IPS DF 6.9 (cell line): ENCODE measurements at places on chromosomes 16 and 17.

DNA sequence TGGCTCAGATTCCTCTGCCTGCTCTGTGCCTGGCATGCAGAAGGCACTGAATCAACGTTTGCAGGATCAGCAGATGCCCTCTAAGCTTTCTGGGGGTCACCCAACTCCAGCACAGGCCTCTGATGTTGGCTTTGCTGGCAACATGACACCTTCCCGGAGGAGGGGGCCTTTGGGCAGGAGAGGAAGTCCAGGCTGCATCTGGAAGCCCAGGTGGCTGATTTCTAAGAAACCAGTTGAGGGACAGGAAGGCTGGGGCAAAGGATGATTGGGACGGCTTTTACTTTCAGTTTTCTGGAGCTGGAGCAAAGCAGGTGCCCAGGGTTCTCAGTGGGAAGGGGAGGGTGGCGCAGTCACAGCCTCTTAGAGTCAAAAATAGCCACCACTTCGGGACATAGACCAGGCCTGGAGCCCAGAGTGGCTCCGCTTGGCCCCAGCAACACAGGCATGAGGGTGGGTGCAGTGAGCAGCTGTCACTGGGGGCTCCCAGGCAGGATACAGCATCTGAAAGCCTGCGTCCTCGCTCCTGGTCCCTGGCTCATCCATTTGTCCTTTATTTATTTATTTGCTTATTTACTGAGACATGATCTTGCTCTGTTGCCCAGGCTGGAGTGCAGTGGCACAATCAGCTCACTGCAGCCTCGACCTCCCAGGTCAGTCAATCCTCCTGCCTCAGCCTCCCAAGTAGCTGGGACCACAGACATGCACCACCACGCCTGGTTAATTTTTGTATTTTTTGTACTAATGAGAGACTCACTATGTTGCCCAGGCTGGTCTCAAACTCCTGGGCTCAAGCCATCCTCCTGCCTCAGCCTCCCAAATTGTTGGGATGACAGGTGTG is 15.1 kb downstream of the SOCS1 start:
- DNase-seq: no peak

DNA sequence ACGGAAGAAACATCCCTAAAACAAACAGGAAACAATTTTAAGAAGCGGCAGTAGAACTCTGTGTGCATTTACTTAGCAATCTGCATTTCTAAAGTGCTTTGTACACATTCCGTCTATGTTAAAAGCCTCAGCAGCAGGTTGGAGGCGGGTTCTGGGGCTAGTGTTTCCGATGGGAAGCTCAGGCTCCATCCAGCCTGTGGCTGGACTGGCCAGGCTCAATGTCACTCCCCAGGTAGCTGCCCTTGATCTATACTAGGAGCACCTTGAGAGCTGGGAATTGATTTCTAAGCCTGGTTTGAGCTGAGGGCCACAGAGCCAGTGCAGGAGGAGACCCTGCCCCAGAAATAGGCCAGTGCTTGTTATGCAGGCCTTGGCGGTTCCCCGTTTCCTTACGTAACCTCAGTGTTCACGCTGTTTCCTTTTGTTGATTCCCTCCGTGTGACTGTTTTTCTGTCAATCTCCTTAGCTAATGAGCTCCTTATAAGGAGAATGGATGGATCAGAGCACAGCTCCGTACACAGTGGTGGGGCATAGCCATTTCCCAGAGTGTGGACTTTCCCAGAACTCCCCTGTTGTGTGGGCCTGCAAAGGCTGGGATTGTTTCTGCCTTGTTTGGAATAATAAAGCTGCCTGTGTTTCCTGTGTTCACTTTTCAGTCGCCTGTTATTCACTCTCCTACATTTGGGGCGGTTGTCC is 21.4 kb downstream of the ADORA2B start:
- DNase-seq: peak; percentile 67

DNA sequence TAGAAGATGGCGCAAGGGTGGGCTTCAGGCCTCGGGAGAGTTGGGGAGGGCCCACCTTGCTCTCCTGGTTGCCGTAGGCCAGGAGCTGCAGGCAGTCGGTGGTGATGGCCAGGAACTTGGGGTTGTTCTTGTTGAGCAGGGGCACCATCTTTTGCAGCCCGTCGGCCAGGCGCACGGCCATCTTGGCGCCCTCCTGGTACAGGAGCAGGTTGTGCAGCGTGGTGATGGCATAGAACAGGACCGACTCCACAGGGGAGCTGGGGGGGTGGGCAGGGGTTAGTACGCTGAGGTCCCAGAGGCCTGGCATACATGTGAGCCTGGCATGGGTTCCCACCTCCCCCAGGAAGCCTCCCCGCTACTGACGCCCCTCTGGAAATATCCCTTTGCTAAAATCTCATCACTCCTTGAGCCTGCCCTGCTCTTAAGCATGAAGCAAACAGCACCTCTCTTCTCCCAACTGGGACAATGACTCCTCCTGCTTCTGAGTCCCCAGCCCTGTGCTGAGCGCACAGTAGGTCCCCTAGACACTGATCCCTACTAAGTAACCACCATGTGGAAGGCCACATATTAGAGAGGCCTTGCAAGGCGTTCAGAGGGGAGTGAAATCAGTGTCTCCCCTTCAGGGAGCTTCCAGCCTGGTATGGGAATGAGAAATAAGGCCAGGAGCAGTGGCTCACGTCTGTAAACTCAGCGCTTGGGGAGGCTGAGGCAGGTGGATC is 19.0 kb downstream of the JUP start:
- DNase-seq: no peak

DNA sequence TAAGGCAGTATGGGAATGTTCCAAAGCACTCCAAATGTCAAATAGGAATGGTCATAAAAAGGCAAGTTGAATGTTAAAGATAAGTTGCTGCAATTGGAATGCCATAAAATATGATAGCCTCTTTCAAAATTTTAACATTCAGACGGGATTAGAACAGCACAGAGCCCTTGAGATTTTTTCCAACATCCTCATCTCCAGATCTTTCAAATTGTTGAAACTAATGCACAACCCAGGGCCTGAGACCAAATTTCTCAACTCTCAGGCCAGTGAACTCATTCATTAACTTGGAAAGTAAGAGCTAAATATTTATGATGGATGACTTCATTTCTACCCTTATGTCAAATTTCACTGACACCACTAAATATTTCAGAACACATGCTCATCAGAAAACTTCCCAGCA is 346.5 kb upstream of the XYLT1 start:
- no peak for DNase-seq

DNA sequence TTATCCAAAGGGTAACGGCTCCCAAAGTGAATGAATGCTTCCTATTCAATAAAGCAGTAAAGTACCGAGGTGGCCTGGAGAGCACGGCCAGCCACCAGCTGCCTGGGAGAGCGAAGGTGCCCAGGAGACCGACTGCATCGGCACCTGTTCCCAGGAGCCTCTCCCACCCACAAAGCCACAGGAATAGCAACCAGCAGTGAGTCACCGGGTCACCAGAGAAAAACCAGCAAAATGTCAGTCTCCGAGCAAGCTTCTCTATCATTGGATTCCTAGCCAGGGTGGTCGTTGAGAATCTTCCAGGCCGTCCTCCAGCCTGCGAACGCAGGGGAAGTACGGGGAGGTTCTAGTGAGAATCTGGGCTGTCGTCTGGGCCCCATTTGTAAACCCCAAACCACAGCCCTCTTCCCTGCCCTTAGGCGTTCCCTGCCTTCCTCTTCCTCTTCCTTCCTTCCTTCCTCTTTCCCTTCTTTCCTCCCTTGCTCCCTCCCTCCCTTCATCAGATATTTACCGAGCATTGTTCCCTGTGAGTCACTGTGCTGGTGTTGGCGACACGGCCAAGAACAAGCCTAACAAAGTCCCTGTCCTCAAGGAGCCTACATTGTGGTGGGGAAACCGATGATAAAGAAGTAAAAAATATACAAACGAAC is 114.6 kb downstream of the SLC39A11 start:
- DNase-seq: no peak

- no peak for DNase-seq
Observed at GRCh38 chr16:69083306-69083941, 22.0 kb upstream of the HAS3 start.

DNA sequence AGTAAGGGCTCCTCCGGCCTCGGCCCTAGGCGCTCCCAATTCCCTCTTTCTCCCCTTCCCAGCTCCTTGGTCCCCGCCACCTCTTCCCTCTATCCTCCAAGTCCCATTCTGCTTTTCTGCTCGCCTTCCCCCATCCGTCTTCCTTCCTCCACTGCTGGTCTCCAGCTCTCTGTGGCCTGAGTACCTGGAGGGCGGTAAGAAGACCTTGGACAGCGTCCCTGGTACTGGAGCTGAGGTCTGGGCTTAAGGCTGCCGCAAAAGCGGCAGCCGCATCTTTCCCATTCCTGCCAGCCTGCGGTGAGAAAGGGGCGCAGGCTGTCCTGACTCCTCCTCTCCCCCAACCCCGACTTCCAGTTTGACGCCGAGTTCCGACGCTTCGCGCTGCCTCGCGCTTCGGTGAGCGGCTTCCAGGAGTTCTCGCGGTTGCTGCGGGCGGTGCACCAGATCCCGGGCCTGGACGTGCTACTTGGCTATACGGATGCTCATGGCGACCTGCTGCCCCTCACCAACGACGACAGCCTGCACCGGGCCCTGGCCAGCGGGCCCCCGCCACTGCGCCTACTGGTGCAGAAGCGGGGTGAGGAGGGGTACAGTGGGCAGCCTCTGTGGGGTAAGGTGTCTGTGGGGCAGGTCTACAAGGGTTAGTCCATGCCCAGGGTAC is 471 bp downstream of the PARD6A start:
- no peak for DNase-seq

DNA sequence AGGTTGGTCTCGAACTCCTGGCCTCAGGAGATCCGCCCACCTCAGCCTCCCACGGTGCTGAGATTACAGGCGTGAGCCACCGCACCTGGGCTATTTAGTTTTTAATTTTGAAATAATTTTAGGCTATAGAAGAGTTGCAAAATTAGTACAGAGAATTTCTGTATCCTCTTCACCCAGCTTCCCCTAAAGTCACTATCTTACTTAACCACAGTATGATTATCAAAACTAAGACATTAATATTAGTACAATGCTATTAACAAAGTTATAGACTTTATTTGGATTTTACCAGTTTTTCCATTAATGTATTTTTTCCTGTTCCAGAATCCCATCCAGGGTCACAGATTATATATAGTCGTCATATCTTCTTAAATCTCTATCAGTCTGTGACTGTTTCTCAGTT is 62.6 kb downstream of the CLEC19A start:
- DNase-seq: no peak

DNA sequence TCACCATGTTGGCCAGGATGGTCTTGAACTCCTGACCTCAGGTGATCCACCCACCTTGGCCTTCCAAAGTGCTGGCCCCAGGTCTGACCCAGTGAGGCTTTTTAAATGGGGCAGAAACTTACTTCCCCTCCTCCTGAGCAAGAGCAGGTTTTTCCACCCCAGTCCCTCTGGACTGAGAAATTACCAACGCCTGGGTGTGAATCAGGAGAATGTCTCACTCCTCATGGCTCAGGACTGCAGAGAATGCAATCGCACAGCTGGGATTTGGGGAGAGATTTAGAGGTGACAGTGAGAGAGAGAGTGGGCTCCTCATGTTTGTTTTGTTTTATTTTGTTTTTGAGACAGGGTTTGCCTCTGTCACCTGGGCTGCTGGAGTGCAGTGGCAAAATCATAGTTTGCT is 203.6 kb downstream of the RAB11FIP4 start:
- DNase-seq: no peak

DNA sequence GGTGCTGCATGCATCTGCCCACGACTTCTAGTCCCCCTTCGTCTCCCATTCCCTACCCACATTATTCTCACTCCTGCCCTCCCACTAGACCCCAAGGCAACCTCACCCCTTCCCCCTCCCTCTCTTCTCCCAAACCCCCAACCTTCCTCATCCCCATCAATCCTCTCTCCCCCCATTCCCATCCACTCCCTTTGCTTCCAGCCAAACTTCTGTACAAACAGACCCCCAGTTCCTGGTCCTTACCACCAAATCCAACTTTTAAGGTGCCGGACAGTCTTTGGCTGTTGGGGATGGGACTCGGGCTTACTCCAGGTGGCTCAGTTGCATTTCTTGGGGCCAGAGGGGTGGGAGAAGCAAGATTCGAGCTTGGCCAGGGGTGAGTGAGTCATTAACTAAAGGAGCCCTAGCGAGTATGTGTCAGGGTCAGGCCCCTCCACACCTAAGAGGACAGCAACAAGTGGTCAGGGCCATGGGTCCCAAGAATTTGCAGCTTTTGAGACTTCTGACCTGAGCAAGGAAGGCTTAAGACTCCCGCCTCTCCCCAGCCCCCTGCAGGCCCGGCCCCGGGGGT is at the start of gene SLC38A8:
SLC38A8 (minus strand) TSS at position 488 of the 571 bp plus-strand sequence. CDS start 638 bp downstream, outside the sequence.
- no peak for DNase-seq

- no peak for DNase-seq
Observed at GRCh38 chr17:72465191-72466024, 344.6 kb downstream of the SOX9 start.

DNA sequence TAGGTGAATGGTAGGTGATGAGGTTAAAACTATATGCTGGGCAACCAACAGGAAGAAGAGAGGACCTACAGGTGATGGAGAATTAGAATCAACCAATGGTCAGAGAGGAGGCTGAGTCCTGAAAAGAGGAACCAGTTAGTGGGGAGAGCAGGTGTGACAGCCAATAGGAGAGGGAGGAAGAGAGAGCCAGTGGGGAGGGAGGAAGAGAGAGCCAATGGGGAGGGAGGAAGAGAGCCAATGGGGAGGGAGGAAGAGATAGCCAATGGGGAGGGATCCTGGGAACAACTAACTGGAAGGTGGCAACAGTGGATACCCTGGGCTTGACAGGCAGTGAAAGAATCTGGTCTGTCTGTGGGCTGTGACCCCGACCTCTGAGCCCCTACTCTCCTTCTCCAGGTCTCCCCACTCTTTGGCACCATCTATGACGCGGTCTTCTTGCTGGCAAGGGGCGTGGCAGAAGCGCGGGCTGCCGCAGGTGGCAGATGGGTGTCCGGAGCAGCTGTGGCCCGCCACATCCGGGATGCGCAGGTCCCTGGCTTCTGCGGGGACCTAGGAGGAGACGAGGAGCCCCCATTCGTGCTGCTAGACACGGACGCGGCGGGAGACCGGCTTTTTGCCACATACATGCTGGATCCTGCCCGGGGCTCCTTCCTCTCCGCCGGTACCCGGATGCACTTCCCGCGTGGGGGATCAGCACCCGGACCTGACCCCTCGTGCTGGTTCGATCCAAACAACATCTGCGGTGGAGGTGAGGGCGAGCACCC is 3.7 kb downstream of the GUCY2D start:
- DNase-seq: no peak

GRCh38 chr17:51537996-51538550 is 277.7 kb downstream of the UTP18 start:
- no peak for DNase-seq

- DNase-seq: no peak
Observed at GRCh38 chr17:60862482-60862881, 184.8 kb downstream of the BCAS3 start.
